ENCODE measurements at places on chromosomes 2 and 18.

- no peak for DNase-seq
Observed at GRCh38 chr2:39607538-39608262, 58.0 kb upstream of the TMEM178A start.

- peak; percentile 56 for DNase-seq
Observed at GRCh38 chr2:238141541-238142318, 3.3 kb downstream of the KLHL30 start.

DNA sequence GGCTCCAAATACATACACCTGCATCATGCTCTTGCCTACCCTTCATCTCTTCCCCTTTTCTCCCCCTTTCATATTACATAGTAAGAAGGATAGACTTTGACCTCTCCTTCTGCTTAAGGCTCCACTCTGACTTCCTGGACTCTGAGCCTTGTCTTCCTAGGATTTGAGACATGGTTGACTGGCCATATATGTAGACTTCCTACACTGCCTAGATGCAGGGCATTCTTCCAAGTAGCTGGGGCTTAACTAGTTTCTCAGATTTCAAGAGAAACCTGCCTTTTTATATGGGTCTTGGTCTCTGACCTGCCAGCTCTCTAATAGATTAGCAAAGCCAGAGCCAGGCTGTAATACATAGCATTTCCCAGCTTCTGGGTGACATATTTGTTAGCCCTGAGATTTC, 35.4 kb upstream of the CYP26B1 start:
- no peak for DNase-seq

GRCh38 chr2:212665948-212666347, 127.3 kb upstream of the ERBB4 start:
- DNase-seq: no peak

GRCh38 chr2:85719609-85720240, 25.6 kb downstream of the GNLY start:
- DNase-seq: no peak
